ENCODE measurements at places on chromosomes 1 and 21.

- no peak for DNase-seq
Measured at GRCh38 chr1:6300342-6301048, 39.6 kb upstream of the GPR153 start.

GRCh38 chr1:172467446-172467845, 23.6 kb upstream of the PIGC start:
- DNase-seq, result no peak

- no peak for DNase-seq
Measured at GRCh38 chr1:156006666-156007376, 13.9 kb downstream of the SSR2 start.

DNA sequence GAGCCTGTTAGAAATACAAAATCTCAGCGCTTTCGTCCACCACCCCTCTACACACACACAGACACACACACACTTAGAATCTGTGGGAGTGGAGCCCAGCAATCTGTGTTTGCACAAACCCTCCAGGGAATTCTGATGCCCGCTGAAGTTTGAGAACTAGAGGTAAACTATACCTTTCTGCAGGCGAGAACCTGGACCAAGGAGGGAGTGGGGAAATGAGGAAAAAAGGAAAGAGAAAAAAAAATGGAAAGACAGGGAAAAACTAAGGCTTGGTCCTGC, 468 bp upstream of the NIBAN1 start:
- no peak for DNase-seq

DNA sequence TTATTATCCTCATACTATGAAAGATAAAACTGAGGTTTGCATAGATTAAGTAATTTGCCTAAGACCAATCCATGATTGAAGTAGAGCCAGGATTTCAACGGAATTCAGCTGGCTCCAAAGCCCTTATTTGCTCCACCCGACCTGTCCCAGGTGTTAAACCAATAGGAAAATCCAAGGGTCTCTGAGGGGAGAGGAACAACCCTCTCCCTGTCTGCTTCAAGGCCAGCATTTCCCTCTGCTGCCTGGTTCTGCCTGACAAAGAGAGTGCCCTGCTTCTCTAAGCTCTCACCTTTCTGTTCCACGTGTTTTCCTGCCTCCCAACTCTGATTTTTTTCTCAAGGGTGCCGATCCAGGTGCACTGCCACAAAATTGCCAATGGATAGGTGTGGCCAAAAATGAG, 127.4 kb downstream of the UBE2U start:
- no peak for DNase-seq

- DNase-seq, result no peak
Measured at GRCh38 chr1:29686012-29686930, 449.9 kb downstream of the PTPRU start.

DNA sequence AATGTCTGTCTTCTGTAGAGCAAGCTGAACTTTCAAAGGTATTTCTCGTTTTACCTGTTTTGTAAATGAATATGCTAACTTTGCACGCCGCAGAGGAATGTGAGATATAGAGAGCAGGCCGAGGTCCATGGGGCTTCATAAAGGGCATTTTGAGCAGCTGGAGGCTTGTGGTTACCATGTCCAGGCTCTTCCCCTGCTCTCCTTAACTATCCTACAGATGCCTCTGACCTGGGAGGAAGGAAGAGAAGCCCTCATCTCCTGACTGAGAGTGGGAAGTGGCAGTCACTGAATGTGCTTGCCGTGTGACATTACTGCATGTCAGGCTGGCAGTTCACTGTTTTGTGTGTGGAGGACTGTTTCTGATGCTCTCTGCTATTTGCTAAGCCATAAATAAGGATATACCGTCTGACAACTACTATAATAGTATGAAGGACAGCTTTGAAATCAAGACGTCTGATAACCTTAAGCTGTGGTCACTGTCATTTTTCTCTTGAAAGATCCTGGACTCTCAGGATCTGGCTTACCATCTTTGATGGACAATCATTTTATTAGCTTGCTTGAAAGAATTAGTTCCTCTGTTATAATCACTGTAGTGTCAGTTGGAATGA, 92.2 kb downstream of the DYRK1A start:
- no peak for DNase-seq

- no peak for DNase-seq
Measured at GRCh38 chr1:215819114-215819513, 252.0 kb downstream of the KCTD3 start.

DNA sequence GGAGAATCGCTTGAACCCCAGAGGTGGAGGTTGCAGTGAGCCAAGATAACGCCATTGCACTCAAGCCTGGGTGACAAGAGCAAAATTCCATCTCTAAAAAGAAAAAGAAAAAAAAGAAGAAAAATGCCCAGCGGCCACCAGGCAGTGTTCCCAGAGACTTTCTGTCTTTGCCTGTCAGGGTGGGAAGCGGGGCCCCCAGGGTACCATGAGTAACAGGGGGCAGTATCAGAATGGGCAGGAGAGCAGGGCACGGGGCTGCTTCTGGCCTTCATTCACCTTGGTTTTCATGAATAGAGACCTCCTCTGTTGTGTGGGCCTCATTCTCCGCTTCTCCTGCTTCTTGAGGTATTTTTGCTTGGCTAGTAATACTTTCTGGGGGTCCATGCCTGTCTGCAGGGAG, 20.4 kb downstream of the SLC26A9 start:
- DNase-seq, result no peak

GRCh38 chr1:235843461-235843961, 23.2 kb downstream of the LYST start:
- DNase-seq, result no peak

DNA sequence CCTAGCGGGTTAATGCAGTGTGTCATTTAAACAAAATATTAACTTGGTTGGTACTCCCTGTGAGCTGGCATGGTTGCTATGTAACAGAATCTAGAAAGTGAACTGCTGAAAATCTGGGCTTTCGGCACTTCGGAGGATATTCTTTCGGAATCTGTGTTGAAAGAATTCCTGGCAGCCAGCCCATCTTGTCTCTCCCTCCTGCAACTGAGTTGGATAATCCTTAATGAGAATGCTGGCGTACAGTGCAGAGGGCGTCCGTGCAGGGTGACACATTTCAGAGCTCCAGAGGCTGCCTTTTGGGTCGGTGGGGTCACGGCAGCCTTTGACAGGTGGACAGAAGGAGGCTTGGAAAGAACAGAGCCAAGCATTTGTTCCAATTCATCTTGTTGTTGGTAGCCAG, 3.7 kb downstream of the KAZN start:
- no peak for DNase-seq

GRCh38 chr1:206933333-206933945, 11.7 kb upstream of the FCMR start:
- no peak for DNase-seq

DNA sequence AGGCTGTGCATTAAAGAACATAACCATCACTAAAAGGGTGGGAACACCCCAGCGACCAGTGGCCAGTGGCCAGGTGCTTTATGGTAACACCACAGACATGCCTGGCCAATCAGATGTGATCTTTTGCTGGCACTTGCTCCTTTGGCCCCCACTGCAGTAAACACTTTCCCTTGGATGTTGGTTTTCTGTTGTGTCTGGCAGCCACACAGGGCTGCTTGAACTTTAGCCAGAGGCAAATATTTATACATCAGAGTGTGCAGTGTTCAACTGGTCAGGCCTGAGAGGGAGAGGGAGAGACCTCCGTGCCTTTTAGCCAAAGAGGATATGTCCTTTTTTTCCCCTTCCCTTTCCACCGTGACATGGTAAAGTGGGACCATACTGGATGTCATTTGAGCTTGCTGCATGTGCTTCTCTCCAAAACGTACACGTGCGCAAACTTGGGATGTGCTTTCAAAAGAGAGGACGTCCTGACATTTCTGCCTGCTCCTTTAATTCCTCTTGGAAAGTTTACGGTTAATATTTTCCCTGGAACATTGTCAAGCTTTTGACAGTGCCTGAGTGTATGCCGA, 101.2 kb downstream of the NFIA start:
- no peak for DNase-seq

GRCh38 chr1:73761559-73761958, 436.4 kb downstream of the LRRIQ3 start:
- DNase-seq, result no peak

DNA sequence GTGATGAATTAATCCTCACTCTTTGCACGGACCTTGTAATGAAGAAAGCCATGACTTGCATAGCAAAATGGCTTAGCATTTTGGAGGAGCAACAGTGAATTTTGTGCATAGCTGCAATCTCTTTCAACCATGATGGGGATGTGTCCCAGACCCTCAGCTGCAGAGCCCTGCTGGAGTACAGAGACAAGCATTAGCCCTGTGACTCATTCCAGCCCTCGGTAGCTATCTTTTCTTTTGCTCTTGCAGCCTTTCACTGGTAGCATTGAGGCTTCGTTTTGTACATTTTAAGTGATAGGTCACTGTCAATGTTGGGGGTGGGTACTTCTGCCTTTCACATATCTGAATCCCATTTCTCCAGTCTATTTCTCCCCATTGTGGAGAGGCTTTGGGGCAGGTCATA, 58.4 kb downstream of the SLC35F3 start:
- DNase-seq, result no peak

DNA sequence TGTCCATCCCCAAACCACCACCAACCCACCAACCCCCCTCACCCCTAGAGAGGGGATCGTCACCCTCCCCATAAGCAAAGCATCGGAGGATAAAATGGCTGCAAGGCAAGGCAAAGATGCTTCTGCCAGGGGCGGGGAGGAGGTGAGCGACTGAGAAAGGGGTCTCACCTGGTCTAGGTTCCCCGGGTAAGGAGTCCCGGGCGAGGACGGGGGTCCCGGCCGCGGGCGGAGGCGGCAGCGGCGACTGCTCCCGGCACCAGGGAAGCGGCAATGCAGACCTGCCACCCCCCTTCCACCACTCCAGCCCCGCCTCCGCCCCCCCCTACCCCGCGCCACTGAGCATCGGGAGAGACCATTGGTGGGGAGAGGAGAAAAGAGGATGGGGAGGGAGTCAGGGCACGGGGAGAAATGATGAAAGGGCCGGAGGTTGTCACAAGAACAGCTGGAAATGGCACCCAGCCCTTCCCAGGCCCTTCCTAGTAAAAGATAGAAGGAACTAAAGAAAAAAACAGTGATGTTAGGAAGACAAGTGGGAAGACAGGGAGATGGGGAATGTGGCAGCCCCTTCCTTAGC, at the start of gene SV2A:
TSS of gene SV2A (minus strand) at position 274 of the 574 bp plus-strand sequence. CDS start 4,004 bp downstream, outside the sequence.
- peak; percentile 93 for DNase-seq

DNA sequence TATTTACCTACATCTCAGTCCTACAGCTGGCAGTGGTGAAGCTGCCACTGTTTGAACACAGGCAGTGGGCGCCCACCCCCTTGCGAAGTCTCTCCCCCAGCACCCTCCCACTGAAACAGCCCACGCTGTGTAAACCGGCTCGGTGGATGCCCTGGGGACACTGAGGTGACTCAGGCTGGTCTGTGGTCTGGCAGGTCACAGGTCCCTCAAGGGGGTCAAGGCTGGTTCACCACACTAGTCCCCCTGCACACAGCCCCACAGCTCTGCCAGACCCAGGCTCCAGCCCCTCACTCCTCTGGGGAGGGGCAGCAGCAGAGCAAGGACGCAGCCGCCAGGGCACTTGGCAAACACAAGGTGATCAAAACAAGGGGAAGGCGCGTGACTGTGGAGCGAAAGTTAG, 7.6 kb downstream of the CHD5 start:
- no peak for DNase-seq

DNA sequence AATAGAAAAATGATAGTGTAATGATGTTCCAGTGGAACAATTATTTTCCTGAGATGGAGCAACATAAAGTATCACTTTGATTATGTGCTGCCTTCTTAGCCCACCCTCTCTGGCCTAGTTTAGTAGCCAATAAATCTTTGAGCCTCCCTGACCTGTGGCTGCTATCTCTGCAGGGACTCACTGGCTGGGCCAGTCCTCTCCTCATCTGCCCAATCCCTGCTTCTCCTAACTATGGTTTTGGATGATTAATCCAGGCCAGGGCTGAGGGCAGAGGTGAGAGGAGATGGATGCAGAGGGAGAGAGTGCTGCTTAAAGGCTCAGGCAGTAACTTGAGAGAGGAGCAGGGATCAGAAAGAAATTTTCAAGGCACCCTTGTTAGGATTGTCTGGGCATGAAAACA, 89.0 kb upstream of the CD34 start:
- DNase-seq, result no peak

DNA sequence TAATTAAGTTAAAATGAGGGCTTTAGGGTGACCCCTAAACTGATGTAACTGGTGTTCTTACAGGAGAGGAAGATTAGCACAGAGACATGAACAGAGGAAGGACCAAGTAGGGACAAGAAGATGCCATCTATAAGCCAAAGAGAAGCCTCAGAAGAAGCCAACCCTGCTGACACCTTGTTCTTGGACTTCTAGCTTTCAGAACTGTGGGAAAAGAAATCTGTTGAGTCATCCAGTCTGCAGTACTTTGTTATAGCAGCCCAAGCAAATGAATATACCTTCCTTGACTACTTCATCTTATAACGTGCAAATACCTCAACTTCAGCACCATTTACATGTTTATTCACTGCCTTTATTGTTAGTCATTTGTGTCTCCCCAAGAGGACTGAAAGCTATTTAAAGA, 3.4 kb downstream of the ZBTB21 start:
- DNase-seq, result no peak

GRCh38 chr1:4615138-4615470, 39.3 kb upstream of the AJAP1 start:
- no peak for DNase-seq

DNA sequence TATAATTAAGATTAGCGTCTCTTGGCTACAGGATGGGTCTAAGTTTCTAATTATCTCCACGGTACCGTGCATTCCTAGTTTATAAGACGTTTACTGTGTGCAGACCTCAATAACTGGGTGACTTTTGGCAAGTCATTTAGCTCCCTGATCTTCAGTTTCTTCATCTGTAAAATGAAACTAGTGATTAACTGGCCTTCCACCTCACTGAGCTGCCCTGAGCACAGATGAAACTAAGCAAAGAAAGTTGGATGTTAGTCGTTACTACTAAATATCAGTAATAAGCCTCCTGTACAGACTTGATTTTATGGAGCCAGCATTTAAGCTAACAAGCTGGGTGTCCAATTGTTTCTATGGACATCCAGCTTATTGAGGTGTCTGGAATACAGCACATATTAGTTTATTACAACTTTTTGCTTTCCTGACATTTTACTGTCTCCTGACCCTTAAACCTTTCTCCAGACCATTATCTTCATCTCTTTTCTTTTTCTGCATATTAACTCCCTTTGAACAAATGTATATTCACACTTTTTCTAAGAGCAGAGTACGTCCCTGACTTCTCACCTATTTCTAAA, 1.1 kb downstream of the CR2 start:
- DNase-seq, result no peak

- DNase-seq, result no peak
Measured at GRCh38 chr1:186498695-186499389, 37.9 kb upstream of the PDC start.

- no peak for DNase-seq
Measured at GRCh38 chr1:223844787-223845036, 1.0 kb downstream of the TP53BP2 start.

- no peak for DNase-seq
Measured at GRCh38 chr1:43041591-43041990, 82.9 kb upstream of the SLC2A1 start.

GRCh38 chr1:155167166-155168104, 5.7 kb downstream of the KRTCAP2 start:
- peak; percentile 19 for DNase-seq

DNA sequence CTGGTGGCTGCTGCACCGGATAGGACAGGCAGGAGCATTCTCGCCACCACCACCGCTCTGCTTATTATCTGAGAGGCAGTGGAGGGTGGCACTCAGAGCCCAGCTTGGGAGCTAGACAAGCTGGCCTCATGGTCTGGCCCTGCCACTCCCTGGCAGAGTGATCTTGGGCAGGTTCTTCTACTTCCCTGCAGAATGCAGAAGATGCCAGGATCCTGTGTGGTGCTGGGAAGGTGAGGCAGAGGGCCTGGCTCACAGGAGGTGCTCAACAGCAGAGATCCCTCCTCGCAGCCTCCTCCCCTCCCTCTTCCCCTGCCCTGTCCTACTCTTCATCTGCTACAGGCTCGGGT, 60.4 kb downstream of the ARHGEF10L start:
- DNase-seq, result no peak

GRCh38 chr21:36419996-36420395, 34.8 kb downstream of the CHAF1B start:
- DNase-seq, result no peak
